ENCODE measurements at places on chromosomes 5 and 9.

DNA sequence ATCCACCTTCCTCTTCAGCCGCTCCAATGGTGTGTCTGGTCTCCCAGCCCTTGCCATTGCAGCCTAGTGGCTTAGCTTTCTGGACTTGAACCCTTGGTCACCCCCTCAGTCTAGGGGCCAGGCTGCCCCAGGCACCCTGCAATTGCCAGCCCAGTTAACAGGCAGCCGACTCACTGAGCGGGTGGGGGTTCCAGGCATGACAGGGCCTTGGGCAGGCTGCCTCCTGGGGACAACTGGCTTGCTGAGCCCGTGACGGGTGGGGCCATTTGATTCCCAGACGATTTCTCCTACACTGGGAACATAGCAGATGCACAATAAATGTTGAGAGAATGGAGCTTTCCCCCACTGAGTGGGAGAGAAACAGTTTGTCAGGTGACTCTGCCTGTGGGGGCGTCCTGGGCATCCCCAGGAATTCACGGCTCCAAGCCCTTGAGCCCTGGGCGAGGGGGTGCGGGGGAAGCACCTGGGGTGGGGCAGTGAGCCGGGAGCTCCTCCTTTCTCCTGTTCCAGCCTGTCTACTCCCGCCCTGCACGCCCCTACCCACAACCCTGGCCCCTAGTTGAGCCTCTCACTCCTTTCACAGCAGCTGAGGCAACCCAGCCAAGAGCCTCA lies 12.6 kb upstream of the AQP7 start:
- DNase-seq: no peak

- no peak for DNase-seq
Observed at GRCh38 chr9:83456226-83456625, 82.0 kb downstream of the FRMD3 start.

DNA sequence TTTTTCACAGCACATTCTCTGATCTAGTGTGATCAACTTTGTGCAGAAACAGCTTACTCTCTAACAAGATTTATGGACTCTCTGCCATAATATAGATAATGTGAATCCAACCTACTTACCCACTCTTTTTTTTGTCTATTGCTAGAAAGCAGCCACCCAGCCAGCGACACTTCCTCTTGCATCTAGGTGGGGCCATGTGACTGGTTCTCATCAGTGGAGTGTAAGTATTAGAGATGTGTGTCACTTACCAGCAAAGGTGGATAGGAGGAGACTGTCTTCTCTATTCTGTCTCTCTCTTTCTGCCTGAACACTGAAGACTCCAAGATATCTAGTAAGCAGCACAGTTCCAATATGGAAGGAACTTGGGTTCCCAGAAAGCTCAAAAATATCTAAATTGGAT lies 174.8 kb downstream of the MCTP1 start:
- DNase-seq: no peak

DNA sequence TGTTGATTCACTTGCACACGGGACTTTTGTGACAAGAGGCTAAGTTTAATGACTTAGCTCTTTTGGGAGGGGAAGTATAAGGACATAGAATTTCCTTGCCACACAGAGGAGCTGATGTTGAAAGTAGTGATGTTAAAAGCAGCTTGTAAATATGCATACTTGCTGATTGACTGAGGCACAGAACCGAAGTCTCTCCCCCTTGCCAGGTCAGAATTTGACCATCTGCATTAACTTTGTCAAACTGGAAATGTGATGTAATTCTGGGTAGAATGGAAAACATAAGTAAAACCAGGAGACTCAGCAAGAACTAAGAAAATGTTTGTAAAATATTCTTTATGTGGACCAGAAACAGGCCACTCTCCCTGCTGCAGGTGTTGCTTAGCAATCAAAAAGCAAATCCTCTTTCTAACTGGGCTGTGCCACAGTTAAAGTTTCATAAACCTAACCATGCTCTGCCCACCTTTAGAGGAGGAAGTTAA lies 284.2 kb downstream of the NR3C1 start:
- no peak for DNase-seq

GRCh38 chr9:130692321-130692720 lies 1.3 kb upstream of the EXOSC2 start:
- no peak for DNase-seq

DNA sequence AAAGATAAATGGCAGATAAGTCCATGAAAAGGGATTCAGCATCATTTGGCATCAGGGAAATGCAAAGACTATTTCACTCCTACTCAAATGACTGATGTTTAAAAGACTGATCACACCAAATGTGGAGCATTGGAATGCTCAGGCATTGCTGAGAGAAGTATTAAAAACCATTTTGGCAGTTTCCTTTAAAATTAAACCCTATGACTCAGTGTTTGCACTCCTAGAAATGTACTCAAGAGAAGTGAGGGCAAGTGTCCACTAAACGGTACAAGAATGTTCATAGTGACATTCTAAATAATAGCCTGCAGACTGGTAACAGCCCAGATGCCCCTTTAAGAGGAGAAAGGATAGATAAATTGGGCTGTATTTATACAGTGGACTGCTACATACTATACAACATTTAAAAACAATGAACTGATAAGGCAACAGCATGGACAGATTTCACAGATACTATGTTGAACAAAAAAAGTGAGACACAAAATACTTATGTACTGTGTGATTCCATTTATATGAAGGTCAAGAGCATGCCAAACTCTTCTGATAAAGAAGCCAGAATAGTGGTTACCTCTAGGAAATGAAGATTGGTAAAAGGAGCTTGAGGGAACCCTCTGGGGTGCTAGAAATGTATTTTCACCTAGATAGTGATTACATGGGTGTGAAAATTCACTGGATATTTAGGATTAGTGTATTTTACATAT lies 24.6 kb downstream of the APC start:
- no peak for DNase-seq

GRCh38 chr9:5876711-5877110 lies 14.0 kb upstream of the MLANA start:
- no peak for DNase-seq

DNA sequence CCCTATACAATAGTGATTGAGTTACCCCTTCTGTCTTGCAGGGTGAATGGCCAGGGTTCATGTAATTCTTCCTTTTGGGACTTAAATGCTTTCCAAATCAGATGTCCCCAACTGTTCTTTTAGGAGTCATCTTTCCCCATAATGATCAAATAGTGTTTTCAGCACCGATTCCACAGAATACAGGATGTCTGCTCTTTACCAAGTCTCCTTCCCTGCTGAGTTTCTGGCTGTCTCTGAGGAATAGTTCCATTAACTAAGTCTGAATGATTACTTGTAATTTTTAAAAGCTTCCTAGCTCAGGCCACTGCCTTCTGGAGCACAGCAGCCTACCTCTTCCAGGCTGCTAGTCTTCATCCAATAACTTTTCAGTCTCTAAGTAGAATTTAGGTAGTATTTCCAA lies 630.7 kb upstream of the ZNF608 start:
- no peak for DNase-seq

DNA sequence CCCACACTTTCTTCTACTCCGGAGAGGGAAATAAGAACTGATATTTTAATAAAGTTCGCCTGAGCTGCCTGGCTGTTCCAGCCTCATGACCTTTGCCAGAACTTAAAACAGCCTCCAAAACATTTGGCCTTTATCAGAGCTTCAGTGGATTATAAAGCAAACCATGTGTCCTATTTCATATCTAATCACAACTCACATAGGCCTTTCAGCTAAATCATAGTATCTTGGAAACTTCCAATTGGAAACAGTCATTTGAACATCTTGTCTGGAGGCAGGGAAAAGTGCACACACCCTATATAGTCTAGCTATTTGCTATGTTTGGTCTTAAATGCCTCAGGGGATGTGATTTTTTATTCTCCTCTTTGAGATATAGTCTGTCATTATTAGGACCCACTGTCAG lies 46.0 kb upstream of the FREM1 start:
- no peak for DNase-seq

DNA sequence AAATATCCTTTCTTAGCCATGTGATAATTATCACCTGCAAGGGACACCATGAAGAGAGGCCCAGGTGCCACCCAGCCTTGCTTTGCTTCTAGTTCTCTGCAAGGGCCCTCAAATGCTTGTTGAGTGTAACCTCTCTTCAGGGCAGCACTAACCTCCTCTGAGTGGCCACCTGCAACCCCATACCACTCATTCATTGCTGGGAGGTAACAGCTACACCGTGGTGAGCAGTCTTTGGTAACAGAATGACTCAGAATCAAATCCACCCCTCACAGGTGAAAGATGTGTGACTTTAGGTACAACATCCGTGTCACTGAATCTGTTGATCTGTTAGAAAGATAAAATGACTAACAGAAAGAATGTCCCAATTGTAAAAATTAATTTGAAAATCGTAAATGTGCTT lies 365.1 kb upstream of the TRPC7 start:
- no peak for DNase-seq

DNA sequence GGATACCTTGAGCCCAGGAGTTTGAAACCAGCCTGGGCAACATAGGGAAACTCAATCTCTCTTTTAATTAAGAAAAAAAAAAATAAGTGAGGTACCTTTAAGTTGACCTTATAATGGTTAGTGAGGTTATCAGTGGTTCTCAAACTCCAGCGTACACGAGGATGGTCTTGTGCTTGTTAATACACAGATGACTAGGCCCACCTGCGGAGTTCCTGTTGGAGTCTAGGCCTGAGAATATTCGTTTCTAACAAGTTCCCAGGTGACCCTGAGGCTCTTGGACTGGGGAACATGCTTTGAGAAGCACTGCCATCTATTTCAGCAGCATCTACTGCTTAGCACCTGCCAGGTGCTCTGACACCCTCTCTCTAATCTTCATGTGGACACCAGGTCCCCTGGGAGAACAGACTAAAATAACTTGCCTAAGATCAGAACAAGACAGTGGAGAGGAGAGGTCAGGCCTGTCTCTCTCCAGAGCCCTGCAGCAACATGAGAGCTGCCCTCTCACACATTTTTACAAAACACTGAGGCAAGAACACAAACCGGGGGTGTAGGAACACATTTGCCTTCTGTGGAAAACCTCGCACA lies 24.6 kb downstream of the TLE1 start:
- DNase-seq: no peak

GRCh38 chr9:120365386-120365785 lies 214.6 kb downstream of the CDK5RAP2 start:
- DNase-seq: no peak

DNA sequence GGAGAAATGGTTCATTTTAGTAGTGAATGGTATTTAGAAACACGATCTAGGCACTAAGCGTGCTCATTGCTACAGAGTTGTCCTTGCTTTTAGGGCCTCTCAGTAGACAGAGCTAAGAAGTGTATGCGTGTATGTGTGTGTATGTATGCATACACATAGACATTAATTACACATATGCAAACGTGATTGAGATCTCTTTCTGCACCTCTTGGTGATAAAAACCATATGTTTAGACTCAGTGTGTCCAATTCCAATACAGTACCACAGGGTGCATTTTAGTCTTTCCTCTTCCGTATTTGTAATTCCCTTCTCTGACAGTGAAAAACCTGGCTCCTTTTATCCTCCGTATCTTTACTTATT lies 13.1 kb downstream of the TRIO start:
- DNase-seq: no peak

GRCh38 chr9:133861692-133862091 lies 123.5 kb upstream of the SARDH start:
- no peak for DNase-seq

- no peak for DNase-seq
Observed at GRCh38 chr5:92704590-92704989, 876.4 kb downstream of the NR2F1-AS1 start.

- DNase-seq: no peak
Observed at GRCh38 chr5:31954091-31954490, 220.0 kb downstream of the GOLPH3 start.

- DNase-seq: no peak
Observed at GRCh38 chr9:79377339-79377855, 194.4 kb upstream of the TLE4 start.

- DNase-seq: no peak
Observed at GRCh38 chr9:89365532-89365912, 47.2 kb downstream of the SECISBP2 start.

All from stimulated activated CD8-positive, alpha-beta memory T cell treated with anti-CD3 and anti-CD28 coated beads, Interleukin-7, amount 100 ng/mL, for 1 hour (primary cell).